ENCODE measurements at places on chromosomes 12 and 14.

GRCh38 chr14:22184157-22184829, 404.7 kb downstream of the DAD1 start:
- DNase-seq: no peak

DNA sequence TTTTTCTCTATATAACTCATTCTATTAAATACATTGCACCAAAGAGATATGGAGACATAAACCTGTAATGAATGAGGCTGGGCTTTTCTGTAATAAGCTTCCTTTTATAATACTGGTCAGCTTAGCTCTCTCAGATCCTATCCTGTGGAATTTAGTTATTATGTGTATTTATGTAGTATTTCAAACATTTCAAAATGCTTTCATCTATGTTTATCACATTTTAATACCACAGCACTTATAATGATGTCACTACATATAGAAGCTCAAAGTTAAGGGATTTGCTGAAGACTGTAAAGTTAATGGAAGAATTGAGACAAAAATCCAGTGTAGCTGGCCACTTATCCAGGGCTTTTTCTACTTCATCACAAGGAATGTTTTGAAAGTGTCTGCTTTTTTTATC, 11.4 kb downstream of the ANG start:
- no peak for DNase-seq

GRCh38 chr12:50659690-50660424, 104.0 kb upstream of the ATF1 start:
- no peak for DNase-seq

- DNase-seq: peak; percentile 79
Measured at GRCh38 chr12:9032202-9032964, 43.0 kb downstream of the KLRG1 start.

- peak; percentile 23 for DNase-seq
Measured at GRCh38 chr14:101854366-101854765, 92.9 kb downstream of the PPP2R5C start.

- no peak for DNase-seq
Measured at GRCh38 chr14:21313512-21313911, 33.6 kb downstream of the RPGRIP1 start.

- DNase-seq: no peak
Measured at GRCh38 chr14:55884819-55885218, 233.4 kb upstream of the PELI2 start.

DNA sequence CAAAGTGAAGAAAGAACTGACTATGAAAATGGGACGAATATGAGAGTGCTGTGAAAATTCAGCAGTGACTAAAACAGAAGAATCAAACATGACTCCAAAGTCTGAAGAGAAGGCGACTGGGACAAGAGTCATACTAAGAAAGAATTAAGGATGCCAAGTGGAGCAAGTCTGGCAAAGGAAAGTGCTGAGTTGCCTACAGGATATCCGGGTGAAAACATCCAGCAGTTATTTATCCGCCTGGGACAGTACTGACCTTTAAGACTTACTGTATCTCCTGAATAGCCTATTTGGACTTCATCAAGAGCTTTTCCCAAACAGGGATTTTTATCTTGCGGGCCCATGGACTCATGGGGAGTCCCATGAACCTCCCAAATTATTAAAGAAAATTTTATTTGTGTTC, 41.1 kb downstream of the KICS2 start:
- DNase-seq: no peak

DNA sequence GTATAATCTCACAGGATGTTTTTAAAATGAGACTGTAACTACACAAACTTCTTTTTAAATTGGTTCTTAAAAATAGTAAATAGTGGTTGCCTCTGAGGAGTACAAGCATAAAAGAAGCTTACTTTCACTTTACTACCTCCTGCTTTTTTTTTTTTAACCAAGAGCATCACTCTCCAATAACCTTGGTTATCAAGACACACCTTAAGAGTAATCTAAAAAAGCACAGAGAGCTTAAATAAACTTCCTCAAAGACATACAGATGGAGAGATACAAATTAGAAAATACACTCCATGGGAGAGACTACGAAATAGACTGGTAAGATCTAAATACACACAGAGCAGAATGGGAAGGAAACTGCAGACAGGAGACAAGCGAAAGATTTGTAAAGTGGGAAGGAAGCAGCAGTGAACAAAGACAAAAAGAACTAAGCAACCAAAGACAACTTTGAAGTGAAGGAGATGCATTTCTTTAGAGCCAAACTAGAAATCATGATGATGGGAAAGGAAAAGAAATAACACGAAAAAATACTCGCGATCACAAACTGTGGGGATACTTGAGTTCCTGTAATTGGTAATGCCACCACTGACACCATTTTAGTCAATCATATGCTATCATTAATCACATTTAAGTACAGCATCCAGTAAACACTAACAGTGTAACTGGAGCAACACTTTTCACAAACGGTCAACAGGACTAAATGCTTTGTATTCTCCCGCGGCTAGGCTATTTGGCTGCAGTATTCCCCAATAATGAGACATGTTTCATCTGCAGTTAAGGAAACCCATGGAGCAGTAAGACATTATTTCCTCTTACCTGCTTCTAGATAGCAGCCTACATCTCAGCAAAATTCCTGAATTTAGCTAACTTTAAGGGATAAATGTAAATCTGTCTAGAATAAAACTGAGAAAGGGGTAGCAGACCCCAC, 8.2 kb downstream of the SINHCAF start:
- DNase-seq: peak; percentile 6

GRCh38 chr14:101102875-101103274, 199.4 kb upstream of the RTL1 start:
- no peak for DNase-seq

DNA sequence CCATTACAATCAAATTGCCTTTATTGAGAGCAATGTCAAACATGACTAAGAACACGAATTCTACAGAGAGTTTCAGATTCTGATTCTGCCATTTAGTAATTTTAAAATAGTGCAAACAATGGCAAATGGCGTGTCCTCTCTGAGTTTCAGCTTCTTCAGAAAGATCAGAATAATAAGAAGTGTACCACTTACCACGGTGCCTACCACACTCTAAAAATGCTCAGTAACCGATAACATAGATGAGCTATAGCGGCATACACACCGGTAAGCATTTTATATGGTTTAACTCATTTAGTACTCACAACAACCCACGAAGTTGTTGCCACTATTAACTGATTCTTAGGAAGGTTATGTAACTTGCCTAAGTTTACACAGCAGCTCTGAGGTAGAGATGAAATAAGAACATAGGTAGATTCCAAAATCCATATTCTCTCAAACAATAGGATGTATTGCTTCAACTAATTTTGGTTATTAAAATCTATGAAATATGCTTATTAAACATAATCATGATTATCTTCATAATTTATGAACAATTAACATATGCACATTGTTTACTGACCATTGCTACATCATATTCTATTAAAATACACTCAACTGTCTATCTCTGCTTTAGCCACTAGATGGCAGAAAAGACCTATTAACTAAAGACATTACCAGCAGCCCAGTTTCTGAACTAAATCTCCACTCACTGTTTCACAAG, 38.3 kb downstream of the SLC6A15 start:
- DNase-seq: peak; percentile 35

Measured in MV-4-11 (cell line).